ENCODE measurements at places on chromosomes 7 and 10.

DNA sequence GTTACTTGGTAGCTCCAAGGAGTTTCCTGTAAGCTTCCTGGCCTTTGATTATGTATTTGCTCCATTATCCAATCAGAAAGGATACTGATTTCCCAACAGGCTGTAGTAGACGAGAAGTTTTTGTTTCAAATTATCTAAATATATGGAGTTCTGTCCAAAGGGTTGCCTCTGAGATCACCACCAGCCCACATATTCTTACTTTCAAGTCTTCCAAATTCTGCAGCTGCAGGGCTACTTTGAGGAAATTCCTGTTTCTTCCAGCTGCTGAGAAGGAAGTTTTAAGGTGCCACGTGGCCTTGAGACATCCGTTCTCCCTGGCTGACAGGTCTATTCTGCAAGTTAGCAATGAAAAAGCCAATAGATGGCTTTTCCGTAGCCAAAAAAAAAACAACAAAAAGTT is 286.0 kb downstream of the TWIST1 start:
- no peak for DNase-seq

GRCh38 chr10:94402204-94402842 is at the start of gene TBC1D12:
TSS of gene TBC1D12 (plus strand) at chr10:94402541. CDS start at chr10:94402614, 73 bp downstream.
- DNase-seq = peak; percentile 82

GRCh38 chr10:68212721-68213352 is 19.1 kb downstream of the ATOH7 start:
- DNase-seq = no peak

GRCh38 chr7:50815138-50815537 is 32.4 kb upstream of the GRB10 start:
- no peak for DNase-seq

DNA sequence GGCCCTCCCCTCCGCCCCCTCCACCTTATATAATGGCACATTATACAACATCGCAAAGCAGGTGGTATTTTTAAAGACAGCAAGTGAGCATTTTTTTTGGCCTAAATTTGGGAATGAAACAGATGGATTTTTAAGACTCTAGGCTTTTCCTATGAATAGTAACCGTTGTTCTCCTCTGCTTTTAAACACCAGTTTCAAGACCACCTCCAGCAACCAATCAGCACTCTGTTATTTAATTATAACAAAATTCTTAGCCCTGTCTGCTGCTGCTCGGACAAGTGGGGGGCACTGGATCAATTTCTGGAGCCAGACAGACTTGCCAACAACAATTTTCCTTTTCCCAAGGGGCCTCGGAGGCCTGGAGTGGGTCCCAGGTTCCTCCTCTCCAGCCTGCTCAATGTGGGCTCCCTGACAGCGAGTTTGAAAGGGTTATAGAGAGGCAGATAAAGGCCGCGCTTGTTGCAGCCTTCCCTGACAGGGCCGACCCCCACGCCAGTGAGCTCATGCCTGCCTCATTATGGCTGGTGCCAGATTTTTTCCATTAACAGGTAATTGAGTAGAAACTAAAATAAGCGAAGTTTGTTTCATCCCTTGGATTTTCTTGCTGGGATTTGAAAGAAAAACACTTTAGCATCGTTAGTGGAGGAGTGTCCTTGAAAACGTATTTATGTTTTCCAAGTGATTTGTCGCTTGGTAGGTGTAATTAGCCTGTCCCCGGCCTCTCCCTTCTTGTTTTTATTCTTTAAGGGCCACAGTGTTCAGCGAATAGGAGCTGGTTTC is 227.3 kb downstream of the TCF7L2 start:
- DNase-seq = no peak

GRCh38 chr10:5940807-5941218 is 36.5 kb downstream of the IL15RA start:
- no peak for DNase-seq

DNA sequence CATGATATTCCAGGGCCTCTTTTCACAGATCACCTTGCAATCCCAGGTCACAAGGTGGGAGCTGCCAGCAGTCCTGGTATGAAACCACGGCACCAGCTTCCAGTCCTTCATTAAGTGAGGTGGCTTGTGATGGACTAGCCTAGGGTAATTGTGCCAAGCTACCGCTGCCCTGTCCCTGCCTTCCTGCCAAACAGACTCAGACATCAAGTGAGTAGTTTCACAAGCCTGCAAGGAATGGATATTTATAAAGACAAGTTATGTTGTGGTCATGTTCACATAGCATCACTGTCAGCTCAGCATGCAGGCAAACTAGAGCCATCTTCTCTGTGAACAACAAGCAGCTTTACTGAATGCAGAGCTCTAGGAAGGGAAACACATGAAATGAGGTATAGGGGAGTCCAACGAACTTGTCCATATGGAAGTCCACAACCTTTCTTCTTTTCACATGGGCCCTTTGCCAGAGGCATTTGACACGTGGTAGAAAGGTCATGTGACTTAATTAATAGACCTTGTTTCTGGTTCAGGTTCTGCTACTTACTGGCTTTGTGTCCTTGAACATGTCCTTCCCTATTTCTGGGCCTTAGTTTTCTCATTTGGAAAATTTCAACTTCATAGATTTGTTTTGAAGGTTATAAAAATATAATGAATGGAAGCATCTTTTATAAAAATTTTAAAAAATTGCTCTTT is 1061.2 kb downstream of the KCNMA1 start:
- DNase-seq = no peak

- no peak for DNase-seq
These were observed 76.2 kb upstream of the TMEM168 start for GRCh38 chr7:112866424-112866823.

GRCh38 chr10:101816913-101817336 is 1.3 kb downstream of the OGA start:
- no peak for DNase-seq

DNA sequence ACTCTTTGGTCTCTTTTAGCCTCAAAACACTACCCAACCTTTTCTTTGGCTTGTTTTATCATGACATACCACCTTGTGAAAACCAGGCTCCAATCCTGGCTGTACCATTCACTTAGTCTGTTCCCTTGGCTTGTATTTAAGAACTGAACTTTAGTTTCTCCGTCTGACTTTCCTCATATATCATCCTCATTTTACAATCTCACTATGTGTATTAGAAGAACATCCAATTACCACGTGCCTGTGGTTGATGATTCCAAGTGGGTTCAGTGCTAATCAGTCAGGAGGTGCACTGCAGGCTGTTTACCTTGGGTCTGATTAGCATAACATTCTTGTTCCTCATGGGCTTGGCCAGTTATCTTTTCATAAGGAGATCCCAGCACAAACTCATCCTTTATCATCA is 144.8 kb upstream of the KLF14 start:
- DNase-seq = no peak

GRCh38 chr10:129383651-129384050 is 83.4 kb upstream of the MGMT start:
- no peak for DNase-seq

GRCh38 chr10:106682175-106682574 is 482.3 kb downstream of the SORCS1 start:
- no peak for DNase-seq

DNA sequence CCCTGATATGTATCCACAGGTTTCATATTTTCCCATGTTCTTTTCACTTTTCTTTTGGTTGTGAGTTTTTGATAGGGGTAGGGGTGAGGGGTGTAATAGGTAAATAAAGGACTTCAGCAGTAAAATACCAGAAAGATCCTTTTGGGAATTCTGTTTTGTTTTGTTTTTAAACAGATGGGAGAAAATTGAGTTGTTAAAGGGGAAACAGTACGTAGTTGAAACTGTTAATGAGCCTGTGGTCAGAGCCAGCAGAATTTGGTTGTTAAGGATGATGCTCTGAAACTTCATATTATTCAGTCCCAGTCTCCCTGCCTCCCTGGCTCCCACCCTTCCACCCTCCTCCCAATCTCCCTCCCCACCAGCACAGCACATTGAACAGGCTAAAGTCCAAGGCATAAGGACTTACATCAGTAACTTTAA is 195.9 kb downstream of the CREB5 start:
- no peak for DNase-seq

GRCh38 chr7:95335093-95335492 is 10.8 kb upstream of the PON1 start:
- DNase-seq = no peak

DNA sequence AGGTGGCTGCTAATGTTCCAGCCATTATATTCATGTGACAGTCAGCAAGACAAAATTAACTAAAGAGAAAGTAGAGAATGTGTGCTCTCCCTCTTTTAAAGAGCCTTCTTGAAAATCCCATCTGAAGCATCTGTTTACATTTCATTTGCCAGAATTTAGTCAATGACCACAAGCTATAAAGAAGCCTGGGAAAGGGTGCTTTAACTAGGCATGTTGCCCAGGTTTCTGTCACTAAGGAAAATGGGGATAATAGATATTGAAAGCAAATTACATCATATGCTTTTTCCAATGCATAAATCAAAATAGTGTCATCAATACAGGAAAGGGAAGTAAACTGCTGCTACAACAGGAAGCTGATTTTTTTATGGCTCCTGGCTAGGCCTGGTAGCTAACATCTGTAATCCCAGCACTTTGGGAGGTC is 67.7 kb downstream of the ELAPOR2 start:
- DNase-seq = no peak

DNA sequence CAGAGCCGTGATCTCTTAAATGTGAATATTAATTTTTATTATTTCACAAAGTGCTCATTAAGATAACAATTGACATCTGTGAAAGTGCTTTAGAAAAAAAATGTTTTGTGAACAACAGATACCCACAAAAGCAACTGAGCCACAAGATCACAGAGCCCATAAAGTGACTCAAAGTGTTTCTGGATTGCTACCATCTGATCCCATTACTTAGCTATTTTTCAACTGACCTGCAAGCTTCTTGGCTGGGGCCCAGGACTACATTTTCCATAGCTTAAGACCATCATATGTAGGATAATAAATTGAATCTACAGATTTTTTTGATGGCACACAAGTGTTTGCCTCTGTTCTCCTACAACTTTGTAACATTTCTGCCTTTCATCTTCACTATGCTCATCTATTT is 674.4 kb downstream of the PHTF2 start:
- no peak for DNase-seq

DNA sequence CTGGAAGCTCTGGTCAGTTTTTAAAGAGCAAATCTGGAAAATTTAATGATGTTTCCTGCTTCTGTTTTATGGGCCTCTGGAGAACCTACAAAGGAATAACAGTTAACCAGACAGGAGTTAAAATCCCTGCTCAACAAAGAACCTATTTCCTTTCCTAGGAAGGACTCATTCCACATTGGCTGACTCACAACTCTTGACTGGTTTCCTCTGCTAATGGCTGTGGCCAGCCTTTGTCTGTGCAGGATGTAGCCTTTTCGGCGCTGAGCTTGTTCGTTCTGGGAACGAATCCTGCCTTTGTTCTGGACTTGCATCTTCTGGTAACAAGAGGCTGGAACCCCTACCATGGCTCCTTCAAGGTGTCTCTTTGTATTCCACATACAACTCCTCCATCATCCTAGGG is 112.8 kb upstream of the PDCD4 start:
- no peak for DNase-seq

DNA sequence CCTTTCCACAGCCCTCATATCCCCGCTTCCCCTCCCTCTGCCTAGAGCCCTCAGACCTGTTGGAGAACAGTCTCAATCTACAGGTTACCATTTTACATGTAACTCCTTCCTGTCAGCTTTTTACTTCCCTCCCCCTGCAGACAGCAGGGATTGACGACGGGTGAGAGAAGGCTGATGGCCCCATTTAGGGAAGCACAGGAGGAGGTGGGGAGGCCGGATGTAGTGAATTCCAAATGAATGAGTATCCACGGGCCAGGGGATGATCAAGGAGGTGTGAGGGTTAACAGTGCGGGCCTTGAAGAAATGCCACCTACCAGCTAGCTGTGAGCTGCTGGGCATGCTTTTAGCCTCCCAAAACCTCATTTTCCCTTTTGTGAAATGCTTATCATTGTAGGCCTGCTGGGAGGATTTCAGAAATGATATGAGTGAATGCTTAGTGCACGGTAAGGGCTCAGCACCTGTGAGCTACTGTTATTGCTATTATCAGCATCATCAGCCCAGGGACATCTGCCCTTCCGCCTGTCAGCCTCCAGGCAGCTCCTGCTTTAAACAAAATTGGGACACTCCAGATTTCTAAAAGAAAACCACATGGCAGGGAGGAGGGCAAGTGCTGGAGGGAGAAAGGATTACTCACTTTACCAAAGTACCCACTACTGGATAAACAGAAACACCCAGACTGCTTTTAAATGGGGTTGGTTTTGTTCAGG is 6.5 kb upstream of the NANOS1 start:
- DNase-seq = no peak

- no peak for DNase-seq
These were observed 200.1 kb downstream of the SDHAF3 start for GRCh38 chr7:97317575-97317974.

- no peak for DNase-seq
These were observed 60.6 kb upstream of the DNAAF5 start for GRCh38 chr7:665736-666453.

DNA sequence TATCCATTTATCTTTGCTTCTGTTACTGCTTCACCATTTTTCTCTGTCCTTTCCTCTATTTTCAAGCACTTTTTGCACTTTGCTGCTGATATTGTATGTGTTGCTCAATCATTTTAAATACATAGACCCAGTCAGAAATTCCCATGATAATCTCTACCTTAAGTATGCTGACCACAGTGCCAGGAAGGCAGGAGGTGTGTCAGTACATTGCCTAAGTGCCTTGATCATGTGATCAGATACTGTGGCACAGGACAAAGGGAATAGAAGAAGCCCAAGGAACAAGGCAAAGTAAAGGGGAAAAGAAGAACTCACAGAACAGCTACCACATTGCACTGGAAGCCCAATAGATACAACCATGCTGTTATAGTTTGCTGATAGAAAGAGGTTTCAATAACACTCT is 53.7 kb upstream of the CD36 start:
- no peak for DNase-seq

DNA sequence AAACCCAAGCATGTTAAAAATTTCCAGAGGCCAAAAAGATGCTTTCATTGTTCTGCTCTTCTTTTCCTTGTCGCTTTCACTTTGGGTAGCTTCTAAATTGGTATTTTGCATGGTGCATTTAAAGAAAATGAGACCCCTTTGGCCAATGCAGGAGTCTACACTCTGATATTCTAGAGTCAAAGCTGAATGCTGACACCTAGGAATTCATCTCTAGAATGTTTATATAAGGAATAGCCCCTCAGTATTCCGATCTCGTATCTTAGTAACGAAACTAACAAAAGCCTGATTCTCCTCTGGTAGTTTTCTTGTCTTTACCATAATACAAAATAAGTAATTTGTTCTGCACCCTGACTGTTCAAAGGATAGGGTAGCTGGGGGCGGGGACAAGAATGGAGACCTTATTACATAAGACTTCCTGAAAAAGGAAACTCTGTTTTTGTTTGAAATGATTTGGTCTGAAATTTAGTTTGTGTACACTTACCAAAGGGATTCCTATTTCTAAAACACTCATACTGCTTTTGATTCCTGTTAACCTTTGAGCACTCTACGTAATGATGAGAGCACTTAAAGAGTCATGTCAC is 17.1 kb downstream of the IKZF1 start:
- DNase-seq = no peak

- no peak for DNase-seq
These were observed 77.3 kb upstream of the SAMD8 start for GRCh38 chr10:75034131-75034512.

- no peak for DNase-seq
These were observed 22.3 kb downstream of the BZW2 start for GRCh38 chr7:16668049-16668858.

GRCh38 chr7:28955718-28956607 is 2.2 kb downstream of the TRIL start:
- DNase-seq = no peak

All from NCI-H1048 (cell line).